ENCODE measurements at places on chromosomes 11 and 22.

DNA sequence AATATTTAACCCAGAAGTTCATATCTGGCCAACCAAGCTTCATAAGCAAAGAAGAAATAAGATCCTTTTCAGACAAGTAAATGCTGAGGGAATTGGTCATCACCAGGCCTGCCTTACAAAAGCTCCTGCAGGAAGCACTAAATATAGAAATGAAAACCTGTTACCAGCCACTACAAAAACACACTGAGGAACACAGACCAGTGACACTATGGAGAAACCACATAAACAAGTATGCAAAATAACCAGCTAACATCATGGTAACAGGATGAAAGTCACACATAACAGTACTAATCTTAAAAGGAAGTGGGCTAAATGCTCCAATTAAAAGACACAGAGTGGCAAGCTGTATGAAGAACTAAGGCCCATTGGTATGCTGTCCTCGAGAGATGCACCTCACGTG lies 311.4 kb downstream of the DYNC2H1 start:
- DNase-seq = no peak

- DNase-seq = no peak
These were observed 46.4 kb upstream of the CALCB start for GRCh38 chr11:15027011-15027410.

- DNase-seq = no peak
These were observed 30.2 kb upstream of the CFAP300 start for GRCh38 chr11:102017026-102017425.

- DNase-seq = no peak
These were observed 24.4 kb upstream of the HSPA8 start for GRCh38 chr11:123086305-123086704.

DNA sequence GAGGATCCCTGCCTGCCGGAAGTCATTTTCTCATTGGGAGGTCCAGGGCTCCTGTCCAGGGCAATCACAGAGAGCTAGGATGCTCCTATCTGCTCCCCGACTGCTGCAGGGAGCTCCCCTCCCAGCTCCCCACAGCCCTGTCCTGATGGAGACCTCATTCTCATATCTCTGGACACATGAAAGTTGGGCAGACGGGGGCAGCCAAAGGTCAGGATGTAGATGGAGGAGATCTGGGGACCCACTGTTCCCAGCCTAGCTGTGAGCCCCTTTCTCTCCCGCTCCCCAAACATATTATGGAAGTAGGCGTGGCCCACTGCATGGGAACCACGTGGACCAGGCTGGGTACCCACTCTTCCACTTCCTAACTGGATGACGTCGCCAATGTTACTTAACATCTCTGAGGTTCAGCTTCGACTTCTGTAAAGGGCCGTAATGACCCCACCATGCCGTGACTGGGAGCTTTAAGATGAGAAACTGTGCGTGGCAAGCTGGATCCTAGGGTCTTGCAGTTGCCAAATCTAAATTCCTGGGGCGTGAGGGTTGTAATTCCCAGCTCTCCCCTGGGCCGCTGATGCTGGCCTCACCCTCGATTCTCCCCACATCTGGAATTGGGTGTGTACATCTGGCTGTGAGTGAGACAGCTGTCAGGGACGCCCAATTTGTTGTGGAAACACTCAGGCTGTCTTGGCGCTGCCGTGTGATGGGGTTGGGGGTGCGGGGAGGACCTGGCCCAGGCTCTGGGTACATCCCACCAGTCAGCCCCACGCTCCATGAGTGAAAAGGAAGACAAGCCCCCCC lies 1.8 kb downstream of the CDC42EP2 start:
- DNase-seq = no peak

- DNase-seq = no peak
These were observed 83.0 kb downstream of the CDKN1C start for GRCh38 chr11:2802389-2803185.

DNA sequence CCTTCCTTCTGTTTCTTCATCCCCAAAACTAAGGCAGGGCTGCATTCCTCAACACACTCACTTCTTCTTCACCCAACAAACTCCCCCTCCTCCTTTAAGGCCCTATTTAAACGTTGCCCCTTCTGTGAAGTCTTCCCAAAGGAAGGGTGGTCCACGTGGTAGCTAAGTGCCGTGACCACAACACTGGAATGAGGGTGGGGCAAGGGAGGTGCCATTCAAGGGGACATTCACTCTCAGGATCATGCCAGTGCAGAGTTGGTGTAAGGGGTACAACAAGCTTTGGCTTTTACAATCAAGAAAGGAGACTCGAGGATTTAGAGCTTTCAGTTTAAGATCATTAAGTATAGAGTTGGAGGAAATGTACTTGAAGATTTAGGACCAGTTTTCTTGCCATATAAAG lies 8.0 kb upstream of the MS4A10 start:
- no peak for DNase-seq

DNA sequence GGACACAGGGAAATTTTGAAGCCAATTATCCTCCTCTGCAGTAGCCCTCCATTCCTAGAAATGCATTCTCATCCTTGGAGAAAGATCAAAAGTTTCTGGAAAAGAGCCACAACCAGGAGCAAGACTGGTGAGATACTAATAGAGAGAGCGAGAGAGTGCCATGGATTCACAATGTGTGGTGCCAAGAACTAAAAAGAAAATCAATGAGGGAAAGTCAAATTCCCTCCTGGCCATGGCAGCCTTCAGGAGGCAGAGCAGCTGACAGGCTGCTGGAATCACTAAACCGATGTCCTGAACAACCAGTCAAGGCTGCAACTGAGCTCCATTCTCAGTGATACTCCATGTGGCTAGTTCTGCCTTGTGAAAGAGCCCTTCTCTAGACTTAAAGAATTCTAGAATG lies 561.0 kb downstream of the SOX6 start:
- no peak for DNase-seq

- DNase-seq = no peak
These were observed 6.4 kb downstream of the BAIAP2L2 start for GRCh38 chr22:38104084-38104483.

DNA sequence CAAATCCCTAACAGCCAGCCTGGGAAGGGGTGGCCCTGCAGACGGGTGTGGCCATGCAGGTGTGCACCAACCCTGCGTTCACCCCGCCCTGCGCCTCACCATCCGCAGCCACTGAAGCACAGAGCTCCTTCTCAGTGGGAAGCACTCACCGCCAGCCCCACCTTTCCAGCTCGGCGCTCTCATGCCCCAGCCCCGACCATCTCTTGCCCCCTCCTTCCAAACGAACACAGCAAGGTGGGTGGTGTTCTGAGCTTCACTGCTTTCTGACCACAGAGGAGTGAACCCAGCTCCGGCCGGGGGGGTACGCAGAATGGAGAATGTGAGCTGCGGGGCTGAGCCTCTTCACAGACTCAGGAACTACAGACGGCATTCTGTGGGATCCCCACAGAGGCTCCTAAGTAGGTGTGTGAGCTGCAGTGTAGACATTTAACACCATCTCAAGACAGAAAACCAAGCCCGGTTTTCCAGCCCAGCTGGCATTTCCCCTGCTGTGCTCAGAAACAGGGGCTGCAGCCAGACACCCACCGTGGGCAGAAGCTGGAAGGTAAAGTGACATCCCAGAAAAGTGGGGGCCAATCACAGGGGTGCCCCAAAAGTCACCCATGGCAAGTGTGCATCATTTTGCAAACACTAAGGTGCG lies 88.4 kb upstream of the RTL6 start:
- DNase-seq = no peak

DNA sequence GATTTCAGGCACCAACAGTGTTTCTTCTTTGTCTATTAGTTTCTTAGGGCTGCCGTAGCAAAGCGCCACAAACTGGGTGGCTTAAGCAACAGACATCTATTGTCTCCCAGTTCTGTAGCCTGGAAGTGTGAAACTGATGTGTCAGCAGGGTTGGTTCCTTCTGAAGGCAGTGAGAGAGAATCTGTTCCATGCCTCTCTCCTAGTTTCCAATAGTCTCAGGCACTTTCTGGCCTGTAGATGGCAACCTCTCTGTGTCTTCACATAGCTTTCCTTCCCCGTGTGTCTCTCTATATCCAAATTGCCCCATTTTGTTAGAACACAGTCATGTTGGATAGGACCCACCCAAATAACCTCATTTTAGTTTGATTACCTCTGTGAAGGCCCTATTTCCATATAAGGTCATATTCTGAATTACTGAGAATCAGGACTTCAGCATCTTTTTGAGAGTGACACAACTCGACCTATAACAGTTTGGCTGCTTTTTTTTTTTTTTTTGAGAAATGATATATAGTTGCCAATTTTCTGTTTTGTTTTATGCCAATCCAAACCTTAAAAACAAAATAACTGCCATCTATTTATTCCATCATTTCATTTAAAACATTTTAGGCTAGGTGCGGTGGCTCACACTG lies 108.2 kb downstream of the SLC36A4 start:
- no peak for DNase-seq

DNA sequence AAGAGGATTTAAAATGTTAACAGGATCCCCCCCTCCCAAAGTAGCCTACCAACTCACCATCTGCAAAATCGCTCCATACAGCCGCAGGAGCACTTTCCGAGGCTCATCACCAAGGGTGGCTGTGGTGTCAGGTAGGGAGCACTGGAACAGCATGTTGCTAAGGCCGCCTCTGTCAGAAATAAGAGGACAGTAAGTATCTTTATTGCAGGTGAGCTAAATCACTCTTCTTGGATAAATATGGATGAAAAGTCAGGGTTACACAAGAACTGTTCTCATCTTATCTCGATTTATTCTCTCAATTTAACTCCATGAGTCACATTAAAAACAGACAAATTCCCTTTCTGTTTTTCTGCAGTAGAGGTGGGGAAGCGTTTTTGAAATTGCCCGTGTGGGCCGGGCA lies 24.2 kb downstream of the CHKA start:
- no peak for DNase-seq

DNA sequence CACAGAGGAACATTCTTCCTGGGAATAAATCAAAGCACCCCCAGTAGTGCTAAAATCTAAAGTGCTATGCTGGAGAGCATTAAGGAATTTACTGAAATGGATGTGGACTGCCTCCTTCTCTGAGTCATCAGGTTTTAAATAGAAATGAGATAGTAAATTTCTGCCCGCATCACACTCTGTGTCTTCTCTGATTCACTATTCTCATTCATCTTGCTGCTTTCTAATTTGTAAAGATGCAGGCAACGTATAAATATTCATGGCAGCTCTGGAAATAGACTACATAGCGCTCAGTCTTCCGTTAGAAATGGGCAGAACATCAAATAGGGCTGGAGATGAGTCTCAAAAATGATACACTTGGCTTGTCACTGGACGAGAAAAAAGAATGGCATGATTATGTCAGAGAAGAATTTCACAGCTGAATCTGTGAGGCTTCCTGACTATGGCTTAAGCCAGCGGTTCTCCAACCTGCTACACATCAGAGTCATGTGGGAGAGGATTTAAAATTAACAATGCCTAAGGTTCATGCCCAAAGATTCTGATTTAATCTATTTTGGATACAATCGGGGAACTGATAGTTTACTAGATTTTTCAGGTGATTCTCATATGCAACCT lies 178.2 kb downstream of the LRRC4C start:
- DNase-seq = no peak

DNA sequence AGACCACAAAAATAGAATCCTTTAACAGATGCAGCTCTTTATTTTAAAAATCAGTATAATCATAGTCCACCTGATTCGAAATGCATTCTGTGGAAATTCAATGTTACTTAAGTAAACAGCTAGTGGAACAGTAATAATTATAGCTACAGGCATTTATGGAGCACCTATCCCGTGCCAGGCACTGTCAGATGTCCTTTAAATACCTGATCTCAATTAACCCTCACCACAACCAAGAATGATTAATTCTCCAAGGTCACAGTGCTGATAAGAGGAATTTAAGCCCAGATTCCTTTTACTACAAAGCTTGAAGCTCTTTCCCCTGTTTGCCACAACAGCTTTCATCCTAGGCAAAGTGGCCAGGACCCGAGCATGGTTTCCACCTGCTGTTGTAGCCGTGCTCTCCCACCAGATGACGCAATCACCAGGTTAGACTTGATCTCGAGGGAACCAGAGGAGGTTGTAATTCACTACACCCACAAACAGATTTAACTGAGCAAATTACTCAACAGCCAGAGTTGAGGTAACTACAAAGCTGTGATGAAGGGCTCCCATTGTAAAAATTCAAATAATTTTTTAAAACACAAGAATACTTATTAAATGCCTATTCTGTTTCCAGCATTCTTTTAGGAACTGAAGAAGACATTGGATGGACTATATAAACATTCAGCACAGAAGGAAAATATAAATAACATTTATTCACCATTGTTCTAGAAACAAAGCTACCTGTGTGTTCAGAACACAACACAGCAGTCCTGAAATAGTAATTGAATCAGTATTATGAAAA lies 10.3 kb downstream of the PRDM10 start:
- DNase-seq = no peak

DNA sequence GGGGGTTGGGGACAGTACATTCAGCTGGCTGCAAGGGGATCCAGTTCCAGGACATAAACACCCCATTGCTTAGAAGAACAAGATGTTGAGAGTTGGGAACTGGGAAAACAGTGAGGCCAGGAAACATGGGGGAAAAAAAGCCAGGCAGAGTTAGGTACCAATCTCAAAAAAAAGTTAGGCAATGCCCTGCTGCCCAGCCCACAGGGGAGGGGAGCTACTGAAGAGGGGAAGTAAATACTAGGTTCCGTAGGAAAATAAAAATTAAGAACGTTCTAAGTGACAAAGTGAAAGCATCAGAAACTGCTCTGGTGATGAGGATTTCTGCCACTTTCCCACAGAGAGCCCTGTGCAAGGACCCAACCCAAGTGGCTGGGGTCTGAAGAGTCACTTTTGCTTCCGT lies 12.0 kb downstream of the SPTBN2 start:
- no peak for DNase-seq

GRCh38 chr22:42173183-42173926 lies 42.7 kb upstream of the CYP2D6 start:
- DNase-seq = no peak

DNA sequence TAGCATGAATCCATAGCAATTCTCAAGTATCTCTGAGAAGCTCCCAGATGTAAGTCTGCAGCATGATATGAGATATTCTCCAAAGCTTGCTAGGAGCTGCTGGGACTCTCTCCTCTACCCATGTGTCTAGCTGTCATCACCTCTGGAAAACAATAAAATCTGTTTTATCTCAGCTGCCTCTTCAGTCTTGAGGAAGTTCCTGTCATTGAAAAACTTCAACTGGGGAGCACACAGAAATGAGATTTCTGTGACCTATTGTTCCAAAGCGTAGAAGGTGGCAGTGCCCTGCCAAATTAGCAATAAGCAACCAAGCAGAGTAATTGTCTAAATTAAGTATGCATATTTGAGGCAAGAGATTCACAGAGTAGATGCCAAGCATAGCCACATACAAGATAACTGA lies 1380.6 kb upstream of the RAG2 start:
- no peak for DNase-seq

Data from GDM1 (cell line).